ENCODE measurements at places on chromosomes 7 and 10.
A peak's percentile ranks its signal among the peaks of the same experiment; 100 is the strongest.

GRCh38 chr7:51160990-51161615, 155.5 kb downstream of the COBL start:
- peak; percentile 42 for DNase-seq

GRCh38 chr10:12564173-12564572, 214.8 kb downstream of the CAMK1D start:
- no peak for DNase-seq

DNA sequence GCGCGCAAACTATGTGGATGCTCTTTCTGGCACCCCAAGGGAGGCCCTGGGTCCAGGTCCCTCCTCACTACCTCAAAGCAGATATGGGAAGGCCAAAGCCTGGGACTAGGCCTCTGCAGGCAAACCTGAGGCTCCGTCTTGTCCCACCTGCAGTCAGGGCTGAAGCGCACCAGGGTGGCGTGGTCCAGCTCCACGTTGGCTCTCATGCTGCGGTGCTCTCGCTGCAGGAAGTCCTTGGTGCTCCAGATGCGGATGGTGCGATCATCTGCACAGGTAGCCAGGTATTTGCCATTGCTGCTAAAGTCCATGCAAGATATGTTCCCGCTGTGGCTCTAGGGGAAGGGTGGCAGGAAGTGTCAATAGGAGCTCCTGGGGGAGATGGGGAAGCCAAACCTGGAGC, 4.6 kb downstream of the TBL2 start:
- DNase-seq = no peak

- peak; percentile 34 for DNase-seq
Measured at GRCh38 chr7:12518920-12519681, 51.4 kb upstream of the SCIN start.

- DNase-seq = no peak
Measured at GRCh38 chr10:35398908-35399307, 62.6 kb downstream of the CCNY start.

DNA sequence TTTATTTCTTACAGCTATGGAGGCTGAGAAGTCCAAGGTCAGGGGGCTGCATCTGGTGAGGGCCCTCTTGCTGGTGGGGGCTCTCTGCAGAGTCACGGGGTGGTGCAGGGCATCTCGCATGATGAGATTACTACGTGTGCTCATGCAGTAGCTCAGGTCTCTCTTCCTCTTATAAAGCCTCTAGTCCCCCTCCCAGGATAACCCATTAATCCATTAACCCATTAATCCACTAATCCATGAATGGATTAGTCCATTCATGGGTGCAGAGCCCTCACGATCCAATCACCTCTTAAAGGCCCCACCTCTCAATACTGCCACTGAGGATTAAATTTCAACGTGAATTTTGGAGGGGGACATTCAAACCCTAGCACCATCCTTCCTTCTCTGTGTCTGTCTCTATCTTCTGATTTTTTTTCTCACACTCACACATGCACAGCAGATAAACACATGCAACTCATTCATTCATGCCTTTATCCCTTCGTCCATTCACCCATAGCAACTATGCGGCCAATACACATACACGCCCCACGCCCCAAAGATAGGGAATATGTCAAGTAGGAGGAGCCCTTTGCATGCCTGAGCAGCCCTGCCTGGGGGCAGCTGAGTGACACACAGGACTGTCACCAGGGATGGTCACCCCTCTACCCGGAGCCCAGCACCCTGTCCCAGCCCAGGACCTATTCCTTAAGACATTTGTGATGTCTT, 86.5 kb downstream of the C10orf105 start:
- no peak for DNase-seq

- no peak for DNase-seq
Measured at GRCh38 chr7:91504919-91505318, 240.7 kb downstream of the FZD1 start.

DNA sequence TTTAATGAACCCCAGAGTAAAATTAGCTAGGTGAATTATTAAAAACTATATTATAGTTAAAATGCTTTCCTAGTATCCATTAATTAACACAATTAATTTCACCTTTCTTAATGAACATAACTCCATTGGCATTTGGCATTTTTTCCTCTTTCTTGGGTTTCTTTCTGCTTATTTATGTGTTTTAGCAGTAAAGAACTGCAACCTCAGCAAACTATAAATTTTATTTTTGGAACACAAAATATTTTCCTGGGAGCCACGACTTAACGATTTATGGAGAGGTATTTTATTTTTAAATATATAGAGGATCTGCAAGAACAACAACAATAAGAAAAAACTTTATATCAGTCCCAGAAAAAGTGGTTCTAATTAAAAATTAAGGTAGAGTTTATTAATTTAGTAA, 447.4 kb upstream of the ETV1 start:
- no peak for DNase-seq

GRCh38 chr10:34292194-34292565, 522.9 kb downstream of the PARD3 start:
- DNase-seq = no peak

DNA sequence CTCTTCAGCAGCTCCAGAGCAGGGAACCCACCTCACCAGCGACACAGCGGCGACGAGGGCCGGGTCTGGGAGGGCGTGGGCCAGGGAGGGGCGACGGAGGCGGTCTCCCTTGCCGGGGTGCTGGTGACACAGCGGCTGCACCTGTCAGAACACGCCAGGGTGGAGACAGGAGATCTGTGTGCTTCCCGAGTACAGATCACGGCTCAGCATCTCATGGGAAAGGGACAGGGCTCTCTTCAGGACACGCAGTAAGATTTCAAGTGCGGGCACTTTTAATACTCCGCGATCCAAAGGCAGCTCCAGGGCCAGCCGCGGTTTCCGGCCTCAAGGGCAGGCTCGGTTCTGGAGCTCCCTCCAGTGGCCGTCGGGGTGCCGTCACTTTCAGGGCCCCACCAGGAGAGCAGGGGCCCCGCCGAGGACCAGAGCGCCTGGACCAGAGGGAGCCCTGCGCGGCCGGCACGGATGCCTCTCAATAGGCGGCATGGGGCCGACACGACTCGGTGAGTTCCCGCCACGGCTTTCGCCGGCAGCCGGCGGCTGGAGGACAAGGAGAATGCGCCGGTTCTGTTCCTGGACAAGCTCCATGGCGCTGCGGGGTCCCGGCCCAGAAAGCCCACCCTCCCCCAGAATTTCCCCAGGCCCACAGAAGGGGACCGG, 21.4 kb downstream of the GPR146 start:
- peak; percentile 46 for DNase-seq

- DNase-seq = no peak
Measured at GRCh38 chr10:98433881-98434732, 12.6 kb downstream of the HPS1 start.

DNA sequence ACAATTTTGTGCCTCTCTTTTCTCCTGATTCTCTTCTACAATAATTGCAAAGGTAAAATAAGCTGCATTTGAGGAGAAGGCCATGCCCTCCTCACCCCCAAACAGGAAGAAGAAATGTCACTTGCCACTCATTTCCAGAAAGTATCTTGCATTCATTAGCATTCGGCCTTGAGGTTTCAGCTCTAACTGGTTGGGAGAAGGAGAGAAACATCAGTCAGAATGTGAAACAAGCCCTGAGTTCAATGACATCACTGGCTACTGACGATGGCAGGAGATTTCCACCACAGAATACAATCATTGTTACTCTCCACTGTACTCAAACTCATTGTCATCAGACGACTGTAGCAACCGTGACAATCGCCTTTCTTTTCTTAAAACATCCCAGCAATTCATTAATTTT, 72.8 kb downstream of the PRKCQ start:
- DNase-seq = no peak

DNA sequence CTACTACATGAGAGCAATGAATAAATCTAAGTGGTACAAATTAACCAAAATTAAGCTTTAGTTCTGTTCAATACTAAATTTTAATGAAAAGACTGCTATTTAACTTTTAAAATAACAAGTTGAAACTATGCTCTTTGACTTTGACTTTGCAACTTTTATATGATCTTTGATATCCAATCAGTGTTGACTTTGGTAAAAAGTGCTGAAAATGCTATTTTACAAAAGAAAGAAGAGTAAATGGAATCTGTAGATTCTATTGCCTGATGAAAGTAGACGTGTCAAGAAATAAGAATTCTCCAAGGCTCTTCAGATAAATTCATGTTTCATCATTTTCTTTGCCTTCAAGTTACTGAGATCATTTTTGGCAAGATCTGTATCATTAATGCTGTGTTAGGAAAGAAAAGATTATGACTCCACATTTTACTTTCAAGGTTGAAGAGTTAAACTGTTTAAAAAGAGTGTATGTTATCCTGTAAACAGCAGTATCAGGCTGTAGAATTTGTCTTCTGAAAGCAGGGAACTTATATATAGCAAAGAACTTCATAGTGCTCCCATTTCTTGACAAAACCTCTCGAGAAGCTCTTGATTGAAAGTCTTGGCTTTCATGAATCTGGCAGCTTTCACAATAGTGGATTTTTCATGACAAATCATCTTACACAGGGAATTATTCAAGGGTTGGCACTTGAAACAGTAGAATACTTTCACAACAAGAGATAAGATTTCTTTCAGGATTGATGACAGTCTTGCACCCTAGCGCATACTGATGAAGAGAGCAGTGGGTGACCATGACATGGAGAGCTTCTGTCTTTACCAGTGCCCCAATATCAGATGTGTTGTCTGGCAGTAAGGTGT, 72.1 kb downstream of the PTEN start:
- DNase-seq = no peak

DNA sequence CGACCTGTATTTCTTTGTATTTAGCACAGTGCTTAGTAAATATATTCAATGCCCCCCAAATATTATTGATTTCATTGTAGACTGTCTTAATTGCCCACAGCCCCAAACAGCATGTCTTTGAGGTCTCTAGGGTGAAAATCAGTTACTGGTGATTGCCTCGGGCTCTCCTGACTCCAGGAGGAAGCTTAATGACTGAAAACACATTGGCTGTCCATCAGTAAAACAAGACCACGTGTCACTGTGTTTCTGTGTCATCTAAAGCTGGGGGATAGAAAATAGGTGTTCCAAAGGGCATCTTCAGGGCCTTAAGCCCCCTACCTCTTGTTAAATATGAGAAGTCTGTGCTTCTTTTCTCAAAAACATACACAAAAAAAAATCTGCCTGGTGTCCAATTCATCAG, 67.9 kb downstream of the CACNA2D1 start:
- DNase-seq = no peak

DNA sequence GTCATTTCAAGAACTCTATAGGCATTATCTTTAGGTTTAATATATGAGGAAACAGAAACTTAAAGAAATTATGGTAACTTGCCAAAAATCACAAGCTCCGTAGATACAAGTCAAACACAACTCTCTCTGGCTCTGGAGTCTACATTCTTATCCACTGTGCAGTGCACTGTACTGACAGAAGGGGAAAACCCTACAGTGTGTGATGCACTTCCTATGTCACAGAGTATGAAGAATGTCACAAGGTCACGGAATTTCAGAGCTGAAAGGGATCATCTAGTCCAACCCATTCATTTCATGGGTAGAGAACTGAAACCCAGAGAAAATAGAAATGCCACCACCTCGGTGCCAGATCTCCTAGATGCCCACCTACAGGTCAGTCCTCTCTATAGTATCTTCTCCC, 86.1 kb downstream of the LRRTM3 start:
- DNase-seq = no peak
